ENCODE measurements at places on chromosomes 1 and 21.

GRCh38 chr1:186497651-186498050 lies 36.7 kb upstream of the PDC start:
- DNase-seq, result no peak

DNA sequence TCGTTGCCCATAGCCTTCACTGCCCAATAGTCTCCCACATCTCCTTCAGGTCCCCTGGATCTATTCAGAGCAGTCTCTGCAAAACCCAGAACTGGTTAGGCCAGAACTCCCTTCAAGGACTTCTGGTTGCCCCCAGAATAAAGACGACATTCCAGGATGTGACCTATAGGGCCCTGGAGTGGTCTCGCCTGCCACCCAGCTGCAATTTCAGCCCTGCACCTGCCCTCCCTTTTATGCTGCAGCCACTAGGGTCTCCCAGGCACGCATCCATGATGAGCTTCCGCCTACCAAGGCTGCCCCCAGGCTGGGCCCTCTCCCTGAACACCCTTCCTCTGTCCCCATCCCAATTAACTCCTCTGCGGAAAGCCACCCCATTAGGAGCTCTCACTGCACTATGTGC lies 7.2 kb upstream of the TSPEAR start:
- no peak for DNase-seq

DNA sequence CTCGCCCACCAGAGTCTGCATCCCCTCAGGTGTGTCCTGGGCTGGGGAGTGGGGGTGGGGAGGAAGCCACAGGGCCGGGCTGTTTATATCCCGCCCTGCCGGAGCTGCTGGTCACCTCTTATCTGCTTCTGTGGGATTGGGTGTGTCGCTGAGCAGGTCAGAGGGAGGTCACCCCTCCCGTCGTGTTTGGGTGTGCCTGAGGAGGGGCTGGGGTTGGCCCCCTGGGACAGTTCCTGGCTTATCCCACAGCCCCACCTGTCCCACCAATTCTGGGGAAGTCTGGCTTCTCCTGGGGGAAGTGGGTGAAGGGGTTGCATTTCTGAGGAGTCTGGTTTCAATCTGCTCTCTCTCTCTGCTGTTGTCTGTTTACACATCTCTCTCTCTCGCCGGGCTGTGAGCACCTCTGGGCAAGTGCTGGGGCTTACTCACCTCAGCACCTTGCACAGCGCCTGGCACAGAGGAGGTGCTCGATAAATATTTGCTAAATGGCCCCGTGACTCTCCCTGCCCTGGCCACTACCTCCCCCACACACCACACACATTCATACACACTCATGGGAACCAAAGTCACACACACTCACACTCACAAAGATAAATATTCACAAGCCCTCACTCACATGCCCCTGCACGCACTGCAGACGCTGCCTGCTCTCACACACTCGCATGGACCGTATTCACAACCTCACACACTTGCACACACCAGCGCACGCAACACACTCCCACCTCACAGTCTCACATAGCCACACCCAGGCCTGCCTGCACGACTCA lies 8.3 kb downstream of the ELF3 start:
- no peak for DNase-seq

- DNase-seq, result no peak
Measured at GRCh38 chr1:36864182-36864822, 170.0 kb downstream of the GRIK3 start.

DNA sequence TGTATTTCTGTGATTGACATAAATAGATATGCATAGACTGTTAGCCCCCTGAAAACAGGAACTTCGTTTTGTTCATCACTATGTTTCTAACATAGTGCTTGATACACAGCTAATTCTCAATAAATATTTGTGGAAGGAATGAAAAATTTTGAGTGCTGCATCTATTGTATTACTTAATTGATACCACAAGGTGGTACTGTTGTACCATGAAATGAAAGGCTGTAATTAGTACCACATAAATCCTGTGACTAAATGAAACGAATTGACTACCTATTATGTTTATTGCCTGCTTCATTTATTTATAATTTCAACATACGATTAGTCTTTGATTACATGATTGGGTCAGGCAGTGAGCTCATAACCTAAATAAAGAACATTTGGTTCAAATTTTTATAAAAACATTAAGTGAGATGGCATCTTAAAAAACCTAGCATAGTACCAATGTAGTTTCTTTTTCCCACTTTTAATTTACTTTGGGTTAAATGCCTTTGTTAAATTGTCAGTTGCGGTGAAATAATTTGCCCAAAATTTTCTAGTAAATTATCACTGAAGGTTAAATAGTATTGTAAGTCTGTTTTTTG lies 15.0 kb upstream of the TGFB2 start:
- DNase-seq, result no peak

- no peak for DNase-seq
Measured at GRCh38 chr1:82401116-82401515, 600.4 kb downstream of the ADGRL2 start.

DNA sequence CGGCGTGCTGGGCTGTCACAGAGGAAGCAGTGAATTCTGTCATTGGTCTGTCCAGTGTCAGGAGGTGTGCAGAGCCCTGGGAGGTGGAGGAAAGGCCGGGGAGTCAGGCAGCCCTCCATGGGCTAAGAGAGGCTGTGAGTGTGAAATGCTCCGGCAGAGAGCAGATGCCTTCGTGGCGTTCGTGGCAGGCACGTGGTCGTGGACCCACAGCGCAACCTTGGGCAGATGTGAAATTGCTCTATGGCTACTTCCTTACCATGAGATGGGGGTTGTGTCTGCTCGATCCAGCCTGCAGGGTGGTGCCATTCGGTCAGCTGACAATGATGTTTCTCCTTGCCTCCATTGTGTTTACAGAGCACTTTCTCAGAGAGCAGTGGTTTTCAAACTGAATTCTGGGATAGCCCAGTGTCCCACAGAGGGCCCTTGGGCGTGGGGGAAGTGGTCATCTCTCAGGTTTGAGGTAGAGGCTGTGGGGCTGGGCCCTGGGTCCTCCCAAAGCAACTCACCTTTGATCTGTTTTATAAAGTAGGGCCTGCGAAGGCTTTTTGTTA lies 27.9 kb downstream of the TNFRSF1B start:
- no peak for DNase-seq

DNA sequence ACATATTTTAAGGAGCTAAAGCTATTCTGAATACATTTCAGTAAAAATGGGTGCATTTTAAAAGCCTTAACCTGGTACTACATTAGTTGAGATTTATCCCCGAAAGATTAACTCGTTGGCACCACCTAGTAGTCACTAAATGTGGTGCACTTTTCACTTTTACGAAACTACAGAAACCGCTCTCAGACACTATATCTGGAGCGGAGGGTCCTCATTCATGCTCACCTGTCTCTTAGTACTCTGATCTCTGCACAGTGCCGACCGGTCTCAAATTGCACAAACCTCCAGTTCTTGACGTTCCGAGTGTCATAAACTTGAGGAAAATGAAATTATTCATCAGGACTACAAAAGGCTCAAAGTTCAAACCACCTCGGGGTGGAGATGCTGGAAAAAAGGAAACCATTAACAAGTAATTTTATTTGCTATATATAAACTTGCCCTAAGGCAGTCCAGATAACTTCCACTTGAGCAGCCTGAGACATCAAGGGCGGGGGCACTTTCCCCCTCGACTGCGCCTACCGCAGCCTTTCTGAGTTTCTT lies 722 bp downstream of the LZIC start:
- DNase-seq, result no peak

DNA sequence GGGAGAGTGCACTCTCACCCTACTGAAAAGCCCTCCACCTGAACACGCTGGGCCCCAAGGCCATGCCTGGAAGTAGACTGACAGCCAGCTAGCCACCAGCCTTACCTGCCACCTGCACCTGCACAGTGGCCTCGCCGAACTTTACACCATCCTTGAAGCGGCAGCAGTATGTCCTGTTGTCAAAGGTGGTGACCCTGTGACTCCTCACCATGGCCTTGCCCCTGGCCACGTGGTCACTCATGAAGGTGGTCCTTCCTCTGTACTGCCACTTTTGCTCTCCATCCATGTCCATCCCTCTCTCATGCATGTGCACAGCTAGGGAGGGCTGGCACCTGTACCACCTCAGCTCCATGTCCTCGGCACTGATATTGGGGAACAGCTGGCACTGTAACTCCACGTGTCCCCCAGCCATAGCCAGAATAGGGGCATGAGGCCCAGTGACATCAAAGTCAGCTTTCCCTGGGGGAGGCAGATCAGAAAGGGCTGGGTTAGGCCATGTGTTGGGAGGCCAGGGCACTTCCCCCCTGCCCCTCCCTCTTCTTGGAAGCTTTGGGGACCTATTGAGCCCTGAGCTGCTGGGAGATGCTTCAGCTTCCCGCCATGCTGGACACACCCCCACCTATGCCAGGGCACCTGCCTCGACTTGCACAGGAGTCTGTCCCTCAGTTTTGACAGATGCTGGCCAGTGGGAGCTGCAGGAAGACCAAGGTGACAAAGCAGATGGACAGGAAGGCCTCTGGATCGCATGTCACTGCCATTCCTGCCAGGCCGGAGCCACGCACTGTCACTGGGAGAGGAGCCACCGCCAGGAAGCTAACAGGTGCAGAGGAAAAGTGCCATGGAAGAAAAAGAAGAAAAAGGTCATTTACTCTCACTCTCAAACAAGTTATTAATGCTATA lies 24.6 kb downstream of the RNF187 start:
- no peak for DNase-seq

DNA sequence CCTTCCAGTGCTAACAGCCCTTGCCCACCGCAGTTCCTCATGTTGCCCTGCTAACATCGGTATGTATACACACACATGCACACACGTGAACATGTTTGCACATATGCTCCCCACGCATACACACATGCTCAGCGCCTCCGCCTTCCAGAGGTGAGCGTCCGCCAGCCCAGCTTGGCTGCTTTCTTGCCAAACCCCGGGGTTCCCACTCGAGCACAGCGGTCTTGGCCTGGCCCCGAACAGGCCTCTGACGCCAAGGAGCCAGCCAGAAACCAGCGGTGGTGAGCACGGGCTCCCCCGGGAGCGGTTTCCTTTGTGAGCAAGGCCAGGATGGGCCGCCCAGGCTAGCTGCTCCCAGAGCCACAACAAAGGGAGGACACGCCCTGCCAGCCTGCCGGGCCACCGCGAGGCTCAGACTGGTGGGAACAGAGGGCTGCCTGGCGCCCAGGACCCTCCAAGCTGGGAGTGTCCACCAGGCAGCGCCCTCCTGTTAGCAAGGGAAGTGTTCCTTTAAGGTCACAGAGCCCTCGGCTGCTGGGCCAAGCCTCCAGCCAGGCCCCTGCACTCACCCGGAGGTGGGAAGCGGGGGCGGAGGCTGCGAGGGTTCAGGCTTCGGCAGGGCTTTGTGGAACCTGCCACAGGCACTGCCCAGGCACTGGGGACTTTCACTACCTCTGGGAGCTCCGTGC lies 65.4 kb downstream of the ALPL start:
- no peak for DNase-seq

GRCh38 chr1:237327061-237327460 lies 285.1 kb downstream of the RYR2 start:
- DNase-seq, result no peak

DNA sequence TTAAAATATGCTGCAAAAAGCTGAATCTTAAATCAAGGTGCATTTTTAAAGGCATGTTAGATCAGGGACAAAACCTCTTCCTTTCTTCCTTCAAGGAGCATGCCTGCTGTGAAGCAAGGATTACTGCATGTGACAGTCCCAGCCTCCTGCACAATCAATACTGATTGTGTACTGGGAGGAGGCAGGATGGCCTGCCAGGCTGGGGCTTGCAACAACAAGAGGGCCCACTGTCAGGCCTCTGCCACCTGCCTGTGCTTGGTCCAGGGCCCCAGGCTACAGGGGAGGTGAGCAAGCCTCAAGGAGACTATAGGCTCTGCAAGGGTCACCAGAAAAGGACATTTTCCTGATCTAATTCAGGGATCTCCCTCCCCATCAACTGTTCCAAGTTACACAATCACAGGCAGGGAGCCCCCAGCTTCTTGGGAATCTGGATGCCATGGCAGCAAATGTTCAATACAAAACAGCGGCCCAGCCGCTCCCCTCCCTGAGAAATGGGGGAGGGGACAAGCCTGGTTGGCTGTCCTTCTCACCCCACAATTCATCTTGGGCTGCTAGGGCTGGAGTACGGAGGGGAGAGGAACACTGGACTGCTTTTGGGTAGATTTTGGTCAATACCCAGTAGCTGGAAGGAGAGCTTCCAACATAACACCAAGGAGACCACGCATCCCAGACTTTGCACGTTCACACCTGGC lies 76.7 kb downstream of the SSBP3 start:
- no peak for DNase-seq

- DNase-seq, result no peak
Measured at GRCh38 chr1:208194944-208195343, 49.2 kb downstream of the PLXNA2 start.
